Cerebellar nuclear complex (tissue), 1 donor: ENCODE measurements at places on chromosomes 11 and 22.

GRCh38 chr11:2207773-2208621 lies 36.4 kb upstream of the TH start:
- peak; percentile 6 for DNase-seq

GRCh38 chr11:17351510-17352176 lies at the start of gene NCR3LG1:
NCR3LG1 (plus strand) TSS chr11:17351800; CDS start chr11:17351970, 170 bp downstream.
- peak; percentile 43 for DNase-seq

DNA sequence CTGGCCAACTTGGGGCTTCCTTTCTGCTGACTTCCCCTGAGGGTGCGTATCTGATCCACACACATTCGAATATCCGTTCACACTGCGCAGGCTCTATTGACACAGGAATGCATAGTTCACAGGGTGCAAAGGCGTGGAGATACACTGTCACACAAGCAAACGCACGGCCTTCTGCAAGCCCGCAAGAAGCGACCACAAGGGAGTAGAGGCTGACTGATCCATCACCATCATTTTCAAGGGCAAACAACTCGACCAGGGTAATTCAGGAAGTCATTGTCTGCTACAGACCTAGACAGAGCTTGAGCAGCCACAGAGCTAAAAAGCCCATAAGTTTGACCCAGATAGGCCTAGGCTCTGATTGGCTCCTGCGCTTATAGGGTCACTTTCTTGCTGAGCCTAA lies 392.3 kb downstream of the MN1 start:
- no peak for DNase-seq

GRCh38 chr22:27100789-27101188 lies 443.4 kb downstream of the MIAT start:
- DNase-seq, result no peak

DNA sequence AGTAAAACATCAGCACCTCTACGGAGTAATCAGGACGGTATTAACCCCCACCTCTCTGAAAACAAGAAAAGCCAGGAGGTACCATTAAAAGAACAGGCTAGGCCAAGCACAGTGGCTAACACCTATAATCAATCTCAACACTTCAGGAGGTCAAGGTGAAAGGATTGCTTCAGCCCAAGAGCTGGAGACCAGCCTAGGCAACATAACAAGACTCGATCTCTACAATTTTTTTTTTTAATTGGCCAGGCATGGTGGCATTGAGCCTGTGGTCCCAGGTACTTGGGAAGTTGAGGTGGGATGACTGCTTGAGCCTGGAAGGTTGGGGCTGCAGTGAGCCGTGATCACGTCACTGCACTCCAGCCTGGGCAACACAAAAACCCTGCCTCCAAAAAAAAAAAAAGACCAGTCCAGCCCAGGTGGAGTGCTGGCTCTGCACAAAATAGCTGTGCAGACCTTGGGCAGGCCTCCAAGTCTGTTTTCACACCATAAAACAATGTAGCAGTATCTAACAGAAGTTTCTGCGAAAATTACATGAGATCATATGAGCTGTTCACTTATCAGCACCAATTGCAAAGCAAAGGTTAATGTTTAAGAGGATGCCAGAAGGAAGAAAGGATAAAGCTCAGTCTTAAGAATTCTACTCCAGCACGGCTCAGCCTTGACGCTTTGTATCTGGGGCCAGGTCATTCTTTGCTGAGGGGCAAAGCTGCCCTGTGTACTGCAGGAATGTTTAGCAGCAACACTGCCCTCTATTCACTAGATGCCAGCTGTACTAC lies 14.8 kb downstream of the CHKA start:
- DNase-seq, result no peak

DNA sequence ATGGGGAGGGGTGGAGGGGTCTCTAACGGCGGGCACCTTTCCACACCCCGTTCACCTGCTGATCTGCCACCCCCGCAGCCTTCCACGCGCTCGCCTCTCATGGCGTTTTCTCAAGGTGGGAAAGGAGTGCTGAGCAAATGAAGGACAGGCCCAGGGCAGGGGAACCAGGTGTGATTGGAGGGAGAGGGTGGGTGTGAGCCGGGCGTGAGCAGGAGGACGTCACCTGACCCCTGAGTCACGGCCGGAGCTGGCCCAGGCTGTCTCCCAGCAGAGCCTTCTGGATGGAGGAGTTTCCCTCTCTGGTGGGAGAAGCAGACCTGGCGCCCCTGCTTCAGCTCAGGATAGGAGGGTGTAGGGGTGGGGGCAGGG lies 14.0 kb upstream of the ARHGAP8 start:
- DNase-seq, result no peak

DNA sequence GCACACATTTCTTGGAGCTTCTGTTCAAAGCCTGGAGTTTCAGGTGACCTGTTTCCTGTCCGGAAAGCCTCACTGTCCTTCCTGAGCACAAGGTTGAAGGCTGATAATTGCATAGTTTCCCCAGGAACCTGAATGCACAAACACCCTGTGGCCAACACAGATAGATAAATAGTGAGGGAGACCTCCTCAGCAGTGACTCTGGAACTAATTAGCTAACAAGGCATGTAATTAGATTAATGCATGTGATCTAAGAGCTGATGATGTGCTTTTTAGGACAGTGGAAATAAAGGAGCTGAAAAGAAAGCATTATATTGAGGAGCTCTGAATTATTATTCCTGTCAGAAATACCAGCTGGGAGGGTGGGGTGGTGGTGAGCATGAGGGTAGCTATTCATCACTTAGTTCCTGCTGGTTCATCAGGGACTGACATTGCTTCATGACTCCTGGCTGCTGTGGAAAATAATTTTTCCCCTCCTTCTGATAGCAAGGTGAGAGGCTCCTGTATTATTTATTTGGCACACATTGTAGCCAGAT lies 101.1 kb downstream of the NELL1 start:
- DNase-seq, result no peak

DNA sequence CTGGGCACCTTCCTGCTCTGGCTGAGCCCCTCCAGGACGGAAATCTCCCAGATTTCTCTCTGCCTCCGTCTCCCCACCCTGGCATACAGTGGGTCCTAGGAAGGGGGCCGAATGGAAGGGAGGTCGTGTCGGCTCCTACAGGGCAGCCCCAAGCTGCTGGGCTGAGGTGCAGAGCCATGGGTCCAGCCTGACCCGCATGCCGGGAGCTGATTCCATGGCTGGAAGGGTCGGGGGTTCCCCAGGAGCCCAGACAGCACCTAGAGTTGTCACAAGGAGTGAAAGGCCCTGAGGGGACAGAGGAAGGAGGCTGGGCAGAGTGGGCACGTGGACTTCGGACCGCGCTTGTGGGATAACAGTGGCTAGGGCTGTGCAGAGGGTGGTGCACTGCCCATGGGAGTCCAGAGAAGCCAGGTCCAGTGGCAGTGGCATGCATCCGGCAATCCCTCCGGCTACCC lies 16.5 kb downstream of the CCND1 start:
- DNase-seq, result no peak

- DNase-seq, result no peak
Observed at GRCh38 chr11:20421946-20422345, 34.4 kb downstream of the PRMT3 start.

DNA sequence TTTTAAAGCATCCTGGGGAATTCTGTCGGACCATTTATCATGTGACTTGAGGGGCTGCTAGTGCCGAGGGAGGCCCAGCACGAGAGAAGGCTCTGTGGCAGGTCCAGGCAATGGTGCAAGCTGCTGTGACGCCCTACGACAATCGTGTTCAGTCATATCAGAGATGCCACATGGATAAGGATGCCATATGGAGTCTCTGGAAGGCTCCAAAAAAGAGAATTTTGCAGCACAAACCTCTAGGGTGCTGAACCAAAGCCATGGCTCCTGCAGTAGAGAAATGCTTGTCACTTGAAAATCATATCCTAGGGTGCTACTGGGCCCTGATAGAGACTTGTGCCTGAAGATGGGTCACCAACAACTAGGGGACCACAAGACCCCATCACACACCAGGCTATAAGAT lies 6.7 kb upstream of the CD6 start:
- peak; percentile 3 for DNase-seq

DNA sequence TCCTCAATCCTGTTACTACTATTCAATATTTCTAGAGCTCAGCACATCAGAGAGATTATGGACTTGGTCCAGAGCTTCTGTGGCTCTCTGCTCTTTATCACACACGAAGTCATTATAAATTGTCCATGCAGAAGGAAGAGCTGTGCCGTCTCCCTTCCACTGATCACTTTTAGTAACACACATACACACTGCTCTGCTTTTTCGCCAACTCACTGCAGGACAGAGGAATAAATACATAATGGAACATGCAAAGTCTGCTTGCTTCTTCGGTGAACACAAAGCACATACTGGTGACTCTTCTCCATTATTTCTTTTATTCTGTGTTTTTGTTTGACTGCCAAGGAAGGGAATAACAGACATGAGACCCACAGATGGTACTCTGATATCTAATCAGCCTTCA lies 1000.0 kb upstream of the TENM4 start:
- DNase-seq, result no peak

DNA sequence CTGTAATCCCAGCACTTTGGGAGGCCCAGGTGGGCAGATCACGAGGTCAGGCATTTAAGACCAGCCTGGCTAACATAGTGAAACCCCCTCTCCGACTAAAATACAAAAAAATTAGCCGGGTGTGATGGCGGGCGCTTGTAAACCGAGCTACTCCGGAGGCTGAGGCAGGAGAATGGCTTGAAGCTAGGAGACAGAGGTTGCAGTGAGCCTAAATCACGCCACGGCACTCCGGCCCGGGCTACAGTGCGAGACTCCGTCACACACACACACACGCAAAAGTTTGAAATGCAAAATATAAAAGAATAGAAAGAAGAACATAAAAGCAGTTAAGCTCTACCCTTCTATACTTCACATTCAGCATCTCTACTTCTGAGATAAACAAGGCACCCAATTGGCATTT lies 1165.9 kb upstream of the CNTN5 start:
- no peak for DNase-seq

DNA sequence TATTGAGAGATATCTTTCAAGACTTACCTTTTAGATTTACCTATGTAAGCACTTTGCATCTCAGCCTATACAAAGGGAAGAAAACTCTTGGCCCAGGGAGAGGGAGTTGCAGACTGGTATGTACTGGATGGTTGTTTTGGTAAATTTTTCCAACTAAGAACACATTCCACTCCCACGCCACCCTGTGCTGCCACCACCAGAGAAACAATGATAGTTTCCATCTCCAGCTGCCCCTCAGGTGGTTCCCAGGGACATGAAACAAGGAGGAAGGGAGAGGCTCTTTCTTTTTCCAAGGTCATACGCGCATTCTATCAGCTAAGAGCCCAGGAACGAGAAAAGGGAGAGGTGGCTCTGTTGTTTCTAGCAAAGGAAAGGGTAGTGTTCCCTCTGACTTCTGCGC lies 34.4 kb downstream of the CCDC34 start:
- DNase-seq, result no peak

GRCh38 chr22:42388130-42388797 lies 43.9 kb downstream of the NFAM1 start:
- DNase-seq, result peak; percentile 71

- no peak for DNase-seq
Observed at GRCh38 chr11:107706531-107706930, 5.3 kb downstream of the SLN start.

DNA sequence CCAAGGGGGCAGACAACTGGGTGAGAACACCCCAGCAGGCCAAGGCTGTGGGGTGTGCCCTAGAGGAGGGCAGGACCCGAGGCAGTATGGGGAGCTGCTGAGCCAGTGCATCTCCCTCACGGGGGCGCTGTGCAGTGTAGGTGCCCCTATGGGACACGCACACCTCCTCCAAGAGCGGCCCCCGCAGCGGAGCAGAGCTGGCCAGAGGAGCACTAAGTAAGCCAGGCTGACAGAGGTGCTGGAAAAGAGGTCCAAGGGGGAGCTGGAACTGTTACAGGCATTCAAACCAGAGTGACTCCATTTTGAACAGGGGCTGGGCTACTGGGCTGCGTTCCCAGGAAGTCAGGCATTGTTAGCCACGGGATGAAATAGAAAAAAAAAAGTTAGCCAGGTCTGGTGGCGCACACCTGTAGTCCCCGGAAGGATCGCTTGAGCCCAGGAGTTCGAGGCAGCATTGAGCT lies 41.8 kb downstream of the TST start:
- no peak for DNase-seq

- no peak for DNase-seq
Observed at GRCh38 chr11:68946416-68947090, 34.2 kb downstream of the MRGPRD start.

DNA sequence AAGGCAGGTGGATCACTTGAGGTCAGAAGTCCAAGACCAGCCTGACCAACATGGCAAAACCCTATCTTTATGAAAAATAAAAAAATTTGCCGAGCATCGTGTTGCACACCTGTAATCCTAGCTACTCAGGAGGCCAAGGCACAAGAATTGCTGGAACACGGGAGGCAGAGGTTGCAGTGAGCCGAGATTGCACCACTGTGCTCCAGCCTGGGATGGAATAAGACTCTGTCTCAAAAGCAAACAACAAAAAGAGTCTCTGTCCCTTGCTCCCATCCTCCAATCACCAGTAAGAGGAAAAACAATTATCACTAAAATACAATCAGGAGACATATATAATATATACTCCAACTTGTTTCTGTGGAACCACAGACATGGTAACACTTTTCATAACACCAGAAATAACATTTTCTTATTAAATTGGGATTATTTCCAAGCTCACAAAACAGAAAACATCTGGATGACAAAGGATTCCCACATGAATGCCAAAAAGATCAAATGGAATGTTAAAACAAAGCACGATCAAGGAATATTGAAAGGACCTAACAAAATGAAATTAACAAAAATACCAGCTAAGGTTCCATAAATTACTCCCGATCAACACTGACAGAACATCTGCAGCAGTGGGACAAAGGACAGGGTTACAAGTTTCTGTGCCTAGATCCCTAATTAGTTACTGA lies 15.2 kb downstream of the FCHSD2 start:
- no peak for DNase-seq

DNA sequence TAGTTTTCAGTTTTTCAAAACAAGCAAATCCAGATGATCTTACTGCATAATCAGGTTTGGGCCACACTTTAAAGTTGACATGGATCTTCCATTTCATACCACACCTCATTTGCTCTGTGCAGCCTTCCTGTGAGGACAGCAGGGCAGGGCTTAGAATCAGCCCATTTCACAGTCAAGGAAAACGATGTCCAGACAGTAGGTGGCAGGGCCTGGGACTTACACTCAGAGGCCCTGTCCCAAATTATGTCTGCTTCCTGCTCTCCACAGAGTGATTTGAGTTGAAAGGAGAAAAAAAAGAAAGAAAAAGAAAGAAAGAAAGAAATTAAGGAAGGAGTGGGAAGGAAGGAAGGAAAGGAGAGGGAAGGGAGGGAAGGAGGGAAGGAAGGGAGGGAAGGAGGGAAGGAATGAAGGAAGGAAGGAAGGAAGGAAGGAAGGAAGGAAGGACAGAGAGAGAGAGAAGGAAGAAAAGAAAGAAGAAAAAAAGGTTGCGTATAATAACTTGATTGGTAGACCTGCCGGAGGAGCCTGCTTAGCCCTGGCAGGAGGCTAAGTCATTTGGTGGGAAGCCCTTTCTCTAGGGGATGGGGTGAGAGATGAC lies 23.6 kb downstream of the TSKU start:
- DNase-seq, result no peak

GRCh38 chr22:45475851-45476514 lies 26.7 kb upstream of the FBLN1 start:
- no peak for DNase-seq

GRCh38 chr22:29218758-29219408 lies 13.2 kb downstream of the EMID1 start:
- no peak for DNase-seq

GRCh38 chr11:102287964-102288724 lies 29.1 kb upstream of the BIRC3 start:
- DNase-seq, result no peak
